ENCODE measurements at places on chromosomes 3 and 15. TPM values are rescaled to one million over a fixed set of nuclear protein-coding genes. Genes with fewer than 3 reads are reported as not detected.

- no peaks in the 10 kb centered on the region for H3K27me3 ChIP-seq
- no peaks in the 10 kb centered on the region for H3K4me1 ChIP-seq
- H3K27ac ChIP-seq = no peak overlapping the region
- H3K36me3 ChIP-seq = peaks cover 69% of the 10 kb centered on the region
- DNase-seq = no peak
- H3K4me3 ChIP-seq = no peak overlapping the region
Observed at GRCh38 chr15:42721016-42721415, 15.9 kb downstream of the CDAN1 start.

DNA sequence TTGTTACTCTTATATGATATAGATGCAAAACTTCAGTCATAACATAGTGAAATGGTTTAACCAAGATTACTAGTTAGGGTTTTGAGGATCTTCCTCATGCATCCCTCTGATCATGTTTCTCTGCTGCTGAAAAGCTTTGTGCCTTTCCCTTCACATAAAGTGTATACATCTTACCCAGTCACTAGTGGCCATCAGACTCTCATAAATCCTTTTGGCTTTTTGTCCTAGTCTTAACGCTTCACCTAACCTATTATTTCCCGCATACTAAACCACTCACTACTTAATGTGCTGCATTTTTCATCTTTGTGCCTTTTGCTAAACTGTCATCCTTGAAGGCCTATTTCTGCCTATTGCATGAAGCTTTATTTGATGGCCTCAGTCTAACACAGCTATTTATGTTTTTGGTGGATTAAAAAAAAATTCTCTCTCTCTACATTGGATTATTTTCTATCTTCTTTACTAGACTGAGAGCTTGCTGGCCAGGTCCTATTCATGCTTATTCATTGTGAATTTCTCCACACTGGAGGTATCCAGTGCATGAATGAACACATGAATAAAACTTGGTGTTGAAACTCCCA lies 717.6 kb upstream of the GOLIM4 start:
- no peak overlapping the region for H3K4me3 ChIP-seq
- no peaks in the 10 kb centered on the region for H3K36me3 ChIP-seq
- no peaks in the 10 kb centered on the region for H3K4me1 ChIP-seq

The TTLL13 gene
- total RNA-seq = not detected

- H3K27me3 ChIP-seq = no peaks in the 10 kb centered on the region
- H3K4me1 ChIP-seq = no peaks in the 10 kb centered on the region
- no peak overlapping the region for H3K27ac ChIP-seq
- H3K4me3 ChIP-seq = no peak overlapping the region
Observed at GRCh38 chr3:110178965-110179364, 841.6 kb upstream of the DPPA4 start.

The TLR9 gene
- total RNA-seq = not detected

- DNase-seq = no peak
- H3K27me3 ChIP-seq = no peaks in the 10 kb centered on the region
- no peak overlapping the region for H3K4me3 ChIP-seq
Observed at GRCh38 chr15:92971713-92972112, 71.6 kb downstream of the CHD2 start.

The ARPIN gene
- 20.6 TPM for total RNA-seq

DNA sequence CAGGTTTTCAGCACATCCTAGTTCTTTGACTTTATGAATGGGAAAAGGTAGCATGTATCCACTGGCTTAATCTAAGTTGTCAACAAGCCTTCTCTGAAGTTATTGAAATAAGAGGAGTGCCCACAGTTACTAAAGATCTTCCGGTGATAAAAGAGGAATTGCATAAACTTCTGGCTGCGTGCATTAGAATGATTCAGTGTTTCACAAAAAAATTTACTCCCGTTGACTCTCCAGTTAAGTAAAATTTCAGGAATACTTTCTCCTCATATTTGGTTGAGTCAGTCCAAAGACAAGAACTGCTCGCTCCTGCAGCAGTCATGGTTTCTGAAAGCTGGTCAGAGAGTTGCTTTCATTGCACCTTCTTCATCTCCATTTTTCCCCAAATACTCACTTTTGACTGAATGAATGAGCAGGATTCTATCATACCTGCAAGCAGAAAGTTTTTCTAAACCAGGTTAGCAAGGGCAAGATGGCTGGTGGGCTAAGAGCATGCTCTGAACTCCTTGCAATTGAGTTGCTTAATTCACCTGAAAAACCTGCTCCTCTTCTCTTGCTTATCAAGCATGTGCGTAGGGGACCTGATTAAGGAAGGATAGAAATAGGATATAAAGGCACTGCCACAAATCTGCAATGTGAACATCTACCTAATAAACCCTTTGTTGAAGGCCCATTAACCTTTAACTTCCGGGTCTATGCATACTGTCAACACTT lies 64.2 kb upstream of the TIMP4 start:
- H3K27ac ChIP-seq = no peak overlapping the region
- H3K27me3 ChIP-seq = no peaks in the 10 kb centered on the region
- no peaks in the 10 kb centered on the region for H3K36me3 ChIP-seq
- no peak overlapping the region for H3K4me3 ChIP-seq
- H3K4me1 ChIP-seq = peaks cover 23% of the 10 kb centered on the region

DNA sequence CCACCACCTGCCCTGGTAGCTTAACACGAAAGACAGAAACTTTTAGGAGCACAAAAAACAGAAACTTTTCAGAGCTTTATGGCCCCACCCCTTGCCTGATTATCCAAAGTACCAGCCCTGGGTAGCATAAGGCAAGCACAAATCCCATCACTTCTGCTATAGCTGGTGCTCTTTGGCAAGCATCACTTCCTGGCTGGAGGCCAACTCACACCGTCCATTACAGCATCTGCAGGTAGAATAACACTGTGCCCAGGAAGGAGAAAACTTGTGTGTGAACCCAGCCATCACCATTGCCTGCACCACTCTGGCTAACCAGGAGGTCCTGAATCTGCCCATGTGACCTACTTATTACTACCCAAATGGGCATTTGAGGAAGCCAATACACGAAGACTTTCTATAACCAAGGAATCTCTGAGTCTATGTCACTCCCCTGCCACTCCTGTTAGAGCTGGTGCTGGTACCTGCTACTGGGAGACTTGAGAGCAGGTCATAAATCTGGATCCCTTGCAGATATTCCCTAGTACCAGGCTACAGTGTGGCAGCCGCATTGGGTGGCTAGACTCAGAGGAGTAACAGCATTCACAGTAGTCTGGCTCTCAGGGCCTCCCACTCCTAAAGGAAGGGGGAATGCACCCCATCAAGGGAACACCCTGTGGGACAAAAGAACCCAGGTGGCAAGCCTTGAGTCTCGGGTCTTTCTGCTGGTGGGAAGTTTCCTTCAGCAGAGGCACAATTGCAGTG lies 73.3 kb upstream of the AKAP13 start:
- H3K36me3 ChIP-seq = no peaks in the 10 kb centered on the region
- H3K27me3 ChIP-seq = no peaks in the 10 kb centered on the region
- H3K27ac ChIP-seq = no peak overlapping the region
- DNase-seq = no peak

- H3K4me3 ChIP-seq = no peak overlapping the region
- no peaks in the 10 kb centered on the region for H3K36me3 ChIP-seq
- DNase-seq = no peak
- no peaks in the 10 kb centered on the region for H3K4me1 ChIP-seq
- H3K27ac ChIP-seq = no peak overlapping the region
Observed at GRCh38 chr3:66609660-66610561, 109.1 kb upstream of the LRIG1 start.

DNA sequence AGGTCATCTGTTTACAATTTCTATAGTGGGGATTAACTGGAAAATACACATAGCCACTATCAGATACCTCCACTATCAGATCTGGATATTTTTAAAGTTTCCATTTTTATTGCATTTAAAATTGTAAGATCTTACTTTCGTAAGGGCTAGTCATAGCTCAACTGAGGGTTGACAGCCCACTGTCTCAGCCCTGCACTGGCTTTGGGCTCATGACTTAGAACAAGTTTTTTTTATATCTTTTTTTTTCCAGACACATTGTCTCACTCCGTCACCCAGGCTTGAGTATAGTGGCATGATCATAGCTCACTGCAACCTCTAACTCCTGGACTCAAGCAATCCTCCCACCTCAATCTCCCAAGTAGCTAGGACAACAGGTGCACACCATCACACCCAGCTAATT lies 48.8 kb upstream of the DNAJC13 start:
- H3K36me3 ChIP-seq = no peaks in the 10 kb centered on the region
- H3K27ac ChIP-seq = no peak overlapping the region
- H3K27me3 ChIP-seq = no peaks in the 10 kb centered on the region
- no peak overlapping the region for H3K4me3 ChIP-seq
- DNase-seq = no peak
